ENCODE measurements at places on chromosomes 13 and 19. TPM values are rescaled to one million over a fixed set of nuclear protein-coding genes. Genes with fewer than 3 reads are reported as not detected.

- DNase-seq = no peak
- H3K27ac ChIP-seq = no peak overlapping the region
- H3K27me3 ChIP-seq = peaks cover 5% of the 10 kb centered on the region
- H3K4me1 ChIP-seq = peaks cover 19% of the 10 kb centered on the region
These were observed 2.9 kb upstream of the PTOV1 start for GRCh38 chr19:49847731-49848696.

Gene CYSLTR2
- polyA plus RNA-seq = 2.2 TPM

DNA sequence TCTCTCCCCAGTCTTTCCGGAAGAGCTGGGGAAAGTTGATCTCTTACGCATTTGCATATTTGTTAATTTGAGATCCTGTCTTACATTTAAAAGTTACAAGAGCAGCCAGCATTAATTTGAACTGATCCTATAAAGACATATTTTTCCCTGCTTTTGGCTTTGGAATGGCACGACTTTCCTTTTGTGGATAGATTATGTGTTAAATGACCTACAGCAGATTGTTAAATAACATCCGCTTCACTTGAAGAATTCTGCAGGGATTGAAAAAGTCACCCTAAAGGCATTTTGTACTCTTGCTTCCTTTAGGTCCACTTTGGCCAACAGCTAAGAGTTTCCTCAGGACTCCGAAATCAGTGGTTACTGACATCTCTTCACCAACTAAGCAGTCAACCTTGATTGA is 334.0 kb downstream of the TBC1D4 start:
- H3K4me1 ChIP-seq = no peaks in the 10 kb centered on the region
- H3K27me3 ChIP-seq = no peaks in the 10 kb centered on the region
- H3K36me3 ChIP-seq = no peaks in the 10 kb centered on the region
- no peak for DNase-seq
- H3K27ac ChIP-seq = no peak overlapping the region
- H3K4me3 ChIP-seq = no peak overlapping the region

Gene ZBTB32
- polyA plus RNA-seq = 2.0 TPM

DNA sequence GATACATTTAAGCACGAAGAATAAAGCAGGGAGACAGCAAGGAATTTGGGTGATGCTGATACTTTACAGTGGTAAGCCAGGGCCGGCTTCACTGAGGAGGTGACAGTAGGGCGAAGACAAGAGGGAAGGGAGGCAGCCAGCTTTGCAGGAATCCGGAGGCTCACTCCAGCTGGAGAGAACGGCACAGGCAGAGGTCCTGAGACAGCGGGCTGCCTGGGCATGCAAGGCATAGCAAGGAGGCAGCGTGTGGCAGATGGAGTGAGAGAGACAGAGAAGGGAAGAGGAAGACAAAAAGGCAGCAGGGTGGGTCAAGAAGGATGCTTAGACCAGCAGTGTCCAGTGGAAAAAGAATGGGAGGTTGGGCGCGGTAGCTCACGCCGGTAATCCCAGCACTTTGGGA is 83.2 kb upstream of the WASF3 start:
- peaks cover 11% of the 10 kb centered on the region for H3K4me1 ChIP-seq
- no peak overlapping the region for H3K4me3 ChIP-seq
- H3K36me3 ChIP-seq = no peaks in the 10 kb centered on the region
- no peak overlapping the region for H3K27ac ChIP-seq

DNA sequence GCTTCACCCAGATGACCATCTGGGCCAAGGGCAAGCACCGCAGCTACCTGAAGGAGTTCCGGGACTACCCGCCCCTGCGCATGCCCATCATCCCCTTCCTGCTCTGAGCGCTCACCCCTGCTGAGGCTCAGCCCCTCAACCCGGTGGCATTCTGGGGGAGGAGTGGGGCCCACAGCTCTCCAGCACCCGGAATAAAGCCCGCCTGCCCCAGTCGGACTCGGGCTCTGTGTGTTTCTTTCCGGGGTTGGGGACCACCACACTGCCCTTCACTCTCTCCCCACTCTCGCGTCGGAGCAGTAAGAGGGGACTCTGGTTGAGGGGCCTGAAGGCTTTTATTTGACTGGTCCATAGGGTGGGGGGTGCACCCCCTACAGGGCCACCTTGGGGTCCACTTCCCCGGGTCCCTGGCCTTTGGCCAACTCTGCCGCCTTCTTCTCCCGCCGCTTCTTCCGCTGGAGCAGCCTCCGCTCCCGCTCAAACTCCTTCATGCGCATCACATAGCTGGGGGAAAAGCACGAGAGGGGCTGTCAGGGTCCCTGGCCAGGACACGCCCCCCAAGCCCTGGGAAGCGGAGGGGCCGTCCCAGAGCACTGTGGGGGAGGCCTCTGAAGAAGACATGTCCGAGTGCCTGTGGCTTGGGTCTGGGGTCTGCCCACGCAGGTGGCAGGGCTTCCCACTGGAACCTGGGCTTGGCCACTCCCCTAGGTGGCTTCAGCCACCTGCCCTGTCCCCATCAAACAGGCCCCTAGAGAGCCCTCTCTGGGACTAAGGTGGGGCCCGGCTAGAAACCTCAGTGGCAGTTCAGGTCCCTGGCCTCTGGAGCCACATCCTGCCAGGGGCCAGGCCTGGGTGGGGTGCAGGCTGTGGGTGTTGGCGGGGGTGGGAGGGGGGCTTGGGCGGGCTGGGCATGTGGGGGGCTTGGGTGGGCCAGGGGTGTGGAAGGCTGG is 5.8 kb downstream of the NDUFB7 start:
- H3K4me3 ChIP-seq = no peak overlapping the region
- peaks cover 53% of the 10 kb centered on the region for H3K36me3 ChIP-seq
- H3K27me3 ChIP-seq = no peaks in the 10 kb centered on the region
- no peak overlapping the region for H3K27ac ChIP-seq
- peaks cover 3% of the 10 kb centered on the region for H3K4me1 ChIP-seq

Gene CGB1
- not detected for polyA plus RNA-seq

GRCh38 chr19:53808710-53809125 is 15.4 kb downstream of the NLRP12 start:
- no peak overlapping the region for H3K27ac ChIP-seq
- no peaks in the 10 kb centered on the region for H3K27me3 ChIP-seq
- H3K36me3 ChIP-seq = no peaks in the 10 kb centered on the region
- DNase-seq = no peak

- no peak within 1 kb of the TSS for H3K27ac ChIP-seq
- no peak within 1 kb of the TSS for H3K4me3 ChIP-seq
- no peak for DNase-seq
- no peaks in the 10 kb centered on the region for H3K27me3 ChIP-seq
These were observed at the start of gene EBI3 for GRCh38 chr19:4229179-4229931. Gene EBI3 (plus strand): TSS chr19:4229523. CDS start chr19:4229551, 28 bp downstream.

DNA sequence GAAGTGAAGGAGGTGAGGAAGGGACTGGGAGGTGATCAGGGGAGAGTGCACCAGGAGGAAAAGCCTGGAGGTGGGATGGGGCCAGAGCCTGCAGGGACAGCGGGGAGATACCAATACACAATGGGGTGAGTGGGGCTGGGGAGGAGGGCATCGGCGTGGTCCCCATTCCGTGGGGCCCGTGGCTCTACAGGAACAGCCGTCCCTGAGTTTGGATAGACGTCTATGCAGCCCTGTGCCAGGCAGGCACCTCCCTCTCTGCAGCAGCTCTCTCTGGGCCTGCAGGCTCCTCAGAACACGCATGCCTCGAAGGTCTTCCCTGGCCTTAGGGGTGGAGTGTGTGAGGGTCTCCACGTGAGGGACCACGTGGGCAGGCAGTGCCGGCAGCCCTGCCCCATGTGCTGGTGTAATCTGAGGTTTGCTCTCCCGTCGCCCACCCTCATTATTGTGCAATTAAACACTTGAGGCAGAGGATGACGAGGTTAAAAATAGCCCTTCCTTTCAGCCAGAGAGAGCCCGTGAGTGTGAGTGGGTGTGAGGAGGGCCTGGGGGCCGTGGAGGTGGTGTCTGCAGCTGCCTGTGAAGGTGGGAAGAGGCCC is 16.5 kb downstream of the C2CD4C start:
- no peaks in the 10 kb centered on the region for H3K27me3 ChIP-seq
- H3K36me3 ChIP-seq = no peaks in the 10 kb centered on the region
- H3K4me3 ChIP-seq = no peak overlapping the region
- DNase-seq = no peak
- H3K4me1 ChIP-seq = no peaks in the 10 kb centered on the region

DNA sequence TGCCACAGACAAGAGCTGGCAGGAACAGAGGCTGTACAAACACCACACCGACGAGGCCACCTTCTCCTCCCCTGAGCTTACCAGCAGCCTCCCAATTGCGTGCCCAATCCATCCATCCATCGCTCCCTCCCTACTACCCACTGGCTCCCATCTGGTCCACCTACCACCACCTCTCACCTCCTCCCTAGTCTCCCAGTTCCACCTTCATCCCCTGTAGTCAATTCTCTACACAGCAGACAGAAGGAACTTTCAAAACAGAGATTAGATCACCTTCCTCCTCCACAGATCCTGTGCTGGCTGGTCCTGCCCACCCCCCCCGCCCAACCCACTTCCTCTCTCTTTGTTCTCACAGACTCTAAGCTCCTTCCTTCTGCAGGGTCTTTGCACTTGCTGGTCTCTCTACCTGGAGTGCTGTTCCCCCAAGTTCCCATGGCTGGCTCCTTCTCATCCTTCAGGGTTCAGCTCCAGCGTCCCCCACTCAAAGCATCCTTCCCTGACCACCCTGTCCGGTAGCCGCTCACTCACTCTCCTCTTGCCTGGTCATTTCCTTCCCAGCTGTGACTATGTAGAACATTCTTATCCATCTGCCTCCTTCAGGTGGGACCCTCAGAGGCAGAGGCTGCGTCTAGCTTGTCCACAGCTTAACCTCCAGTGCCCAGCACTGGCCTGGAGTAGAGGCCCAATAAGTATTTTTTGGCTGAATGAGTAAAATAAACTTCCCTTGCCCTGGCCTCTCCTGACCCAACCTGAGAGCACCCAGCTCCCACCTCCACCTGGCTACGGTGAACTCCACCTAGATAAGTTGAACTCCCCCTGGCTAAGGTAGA is 23.0 kb downstream of the PIN1 start:
- DNase-seq = peak; percentile 71
- peaks cover 43% of the 10 kb centered on the region for H3K4me1 ChIP-seq
- peaks cover 12% of the 10 kb centered on the region for H3K36me3 ChIP-seq

GRCh38 chr13:38766799-38767198 is 79.9 kb downstream of the FREM2 start:
- no peak overlapping the region for H3K27ac ChIP-seq
- no peak for DNase-seq
- no peaks in the 10 kb centered on the region for H3K36me3 ChIP-seq

Gene KLF1
- polyA plus RNA-seq = 0.09 TPM

DNA sequence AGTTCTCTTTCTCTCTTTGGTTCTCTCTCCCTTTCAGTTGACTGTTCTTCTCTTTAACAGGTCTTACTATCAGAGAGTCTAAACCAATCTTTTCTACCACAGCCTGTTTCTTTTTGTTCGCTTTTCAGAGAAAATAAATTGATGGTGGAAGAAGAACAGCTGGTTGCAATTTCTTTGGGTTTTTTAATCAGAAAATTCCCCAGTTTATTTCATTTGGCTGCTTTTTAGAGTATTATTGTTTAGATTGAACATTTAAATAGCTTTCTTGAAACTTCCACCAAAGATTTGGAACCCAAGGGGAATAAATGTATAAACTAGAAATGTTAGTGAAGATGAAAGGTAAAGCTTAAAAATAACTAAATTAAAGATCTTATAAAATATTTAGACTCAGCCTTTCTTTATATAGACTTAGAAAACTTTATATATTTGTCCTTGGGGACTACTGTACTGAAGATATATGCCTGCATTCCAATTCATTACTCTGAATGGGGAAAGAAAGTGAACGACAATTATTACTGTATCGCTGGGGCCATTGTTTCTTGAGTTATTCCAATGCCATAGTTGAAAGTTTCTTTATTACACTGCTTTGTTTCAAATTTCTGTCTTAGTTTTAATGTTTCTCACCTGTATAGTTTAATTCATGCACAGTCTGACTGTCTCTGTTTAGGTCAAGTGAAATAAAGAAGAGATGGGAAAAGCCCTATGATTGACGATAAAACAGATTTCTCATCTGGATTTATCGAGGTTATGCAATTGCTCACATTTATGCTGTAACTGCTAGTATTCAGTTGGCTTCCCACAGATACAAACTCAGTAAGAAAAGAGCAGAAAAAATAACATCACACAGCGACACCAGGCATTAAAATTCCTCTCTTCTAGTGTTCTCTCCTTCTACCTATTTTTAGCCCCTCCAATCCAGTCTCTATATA is 169.4 kb upstream of the CSNK1A1L start:
- no peaks in the 10 kb centered on the region for H3K4me1 ChIP-seq
- no peaks in the 10 kb centered on the region for H3K27me3 ChIP-seq
- no peak overlapping the region for H3K27ac ChIP-seq
- no peak overlapping the region for H3K4me3 ChIP-seq
- H3K36me3 ChIP-seq = no peaks in the 10 kb centered on the region
- no peak for DNase-seq

DNA sequence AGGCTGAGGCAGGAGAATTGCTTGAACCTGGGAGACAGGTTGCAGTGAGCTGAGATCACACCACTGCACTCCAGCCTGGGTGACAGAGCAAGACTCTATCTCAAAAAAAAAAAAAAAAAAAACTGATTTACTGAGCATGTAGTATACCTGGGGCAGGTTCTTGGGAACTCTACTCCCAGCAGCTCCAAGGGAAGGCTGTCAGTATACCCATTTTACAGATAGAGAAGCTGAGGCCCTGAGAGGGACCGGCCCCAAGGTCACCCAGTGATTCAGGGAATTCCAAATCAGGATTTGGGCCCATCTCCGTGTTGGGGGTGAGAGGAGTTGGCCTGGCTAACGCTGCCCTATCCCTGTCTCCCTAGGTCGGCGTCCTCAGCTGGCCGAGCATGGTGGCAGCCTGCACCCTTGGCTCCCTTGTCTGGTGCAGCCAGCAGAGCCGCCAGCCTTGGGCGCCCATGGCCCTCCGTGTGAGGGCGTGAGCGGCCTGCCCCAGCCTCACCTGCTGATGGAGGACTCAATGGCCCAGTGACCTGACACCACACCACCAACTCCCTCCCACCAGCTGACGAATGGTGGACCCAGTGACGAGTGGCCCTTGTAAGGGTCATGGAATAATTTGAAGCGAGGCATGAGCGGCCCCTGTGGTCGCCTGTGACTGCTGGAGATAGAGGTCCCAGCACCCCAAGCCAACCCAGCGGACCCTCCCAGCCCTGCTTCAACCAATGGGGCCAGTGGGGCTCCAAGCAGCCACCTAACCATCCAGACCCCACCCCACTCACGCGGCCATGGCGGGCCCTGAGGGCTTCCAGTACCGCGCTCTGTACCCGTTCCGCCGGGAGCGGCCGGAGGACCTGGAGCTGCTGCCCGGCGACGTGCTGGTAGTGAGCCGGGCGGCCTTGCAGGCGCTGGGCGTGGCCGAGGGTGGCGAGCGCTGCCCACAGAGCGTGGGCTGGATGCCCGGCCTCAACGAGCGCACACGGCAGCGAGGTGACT is 2.4 kb downstream of the PIK3R2 start:
- no peaks in the 10 kb centered on the region for H3K27me3 ChIP-seq
- H3K4me3 ChIP-seq = no peak overlapping the region
- H3K36me3 ChIP-seq = peaks cover 7% of the 10 kb centered on the region
- no peak overlapping the region for H3K27ac ChIP-seq
- no peak for DNase-seq

Gene ELSPBP1
- polyA plus RNA-seq = 0.32 TPM

GRCh38 chr13:44903574-44903985 is 85.7 kb downstream of the NUFIP1 start:
- no peak for DNase-seq
- H3K27ac ChIP-seq = no peak overlapping the region
- H3K4me3 ChIP-seq = no peak overlapping the region
- no peaks in the 10 kb centered on the region for H3K4me1 ChIP-seq

GRCh38 chr19:4519521-4520277 is 1.4 kb upstream of the PLIN4 start:
- no peaks in the 10 kb centered on the region for H3K4me1 ChIP-seq
- H3K27ac ChIP-seq = no peak overlapping the region
- no peak for DNase-seq
- no peaks in the 10 kb centered on the region for H3K36me3 ChIP-seq

Gene RNF113B
- not detected for polyA plus RNA-seq

- no peak for DNase-seq
- no peak overlapping the region for H3K4me3 ChIP-seq
- no peak overlapping the region for H3K27ac ChIP-seq
- peaks cover 26% of the 10 kb centered on the region for H3K36me3 ChIP-seq
These were observed 3.1 kb downstream of the ZNF784 start for GRCh38 chr19:55621205-55621672.

Measured in thymus (tissue), 14 donors.